ENCODE measurements at places on chromosomes 12 and 14.
A peak's percentile ranks its signal among the peaks of the same experiment; 100 is the strongest.

DNA sequence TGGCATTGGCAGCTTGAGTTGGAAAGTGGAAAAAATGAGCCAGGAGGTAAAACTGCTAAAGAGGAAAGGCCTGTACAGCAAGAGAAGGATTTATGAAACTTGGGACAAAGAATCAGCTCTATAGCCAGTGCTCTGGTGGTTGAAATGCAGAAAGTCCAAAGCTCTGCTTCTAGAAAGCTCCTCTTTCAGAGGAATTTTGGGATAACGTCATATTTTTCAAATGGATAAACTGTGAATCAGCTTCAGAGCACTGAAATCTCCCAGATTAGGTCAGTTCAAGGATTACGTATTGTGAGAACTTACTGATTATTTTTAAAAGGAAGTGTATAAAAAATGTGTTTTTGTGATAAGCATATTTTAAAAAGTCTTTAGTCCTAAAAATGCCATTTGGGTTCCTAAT lies 203.1 kb upstream of the CNOT2 start:
- DNase-seq: no peak

DNA sequence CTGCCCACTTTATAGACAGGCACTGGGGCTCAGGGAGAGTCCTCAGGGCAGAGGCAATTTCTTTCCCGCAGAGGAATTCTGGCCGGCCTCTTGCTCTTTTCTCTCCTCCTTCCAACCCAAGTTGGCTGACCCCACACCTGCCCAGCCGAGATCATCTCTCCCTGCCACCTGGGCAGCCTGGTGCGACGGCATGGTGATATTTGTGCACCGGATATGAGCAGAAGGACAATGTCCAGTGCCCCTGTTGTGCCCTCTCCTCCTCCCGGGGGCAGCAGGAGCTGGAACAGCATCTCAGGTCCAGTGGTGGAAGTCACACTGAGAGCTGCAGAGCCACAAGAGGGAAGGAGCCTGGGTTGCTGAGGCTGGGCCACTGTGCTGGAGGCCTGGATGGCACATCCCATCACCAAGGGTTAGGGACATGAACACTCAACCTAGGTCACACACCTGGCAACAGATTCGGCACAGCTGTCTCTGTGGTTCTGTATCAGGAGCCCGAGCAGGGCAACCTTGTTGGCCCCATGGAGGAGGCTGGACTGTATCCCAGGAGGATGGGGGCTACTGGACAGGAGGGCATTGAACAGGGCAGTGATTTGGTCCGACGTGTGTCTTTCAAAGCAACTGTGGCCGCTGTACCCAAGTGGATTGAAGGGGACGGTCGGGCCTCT lies 57.7 kb upstream of the DIO3 start:
- no peak for DNase-seq

DNA sequence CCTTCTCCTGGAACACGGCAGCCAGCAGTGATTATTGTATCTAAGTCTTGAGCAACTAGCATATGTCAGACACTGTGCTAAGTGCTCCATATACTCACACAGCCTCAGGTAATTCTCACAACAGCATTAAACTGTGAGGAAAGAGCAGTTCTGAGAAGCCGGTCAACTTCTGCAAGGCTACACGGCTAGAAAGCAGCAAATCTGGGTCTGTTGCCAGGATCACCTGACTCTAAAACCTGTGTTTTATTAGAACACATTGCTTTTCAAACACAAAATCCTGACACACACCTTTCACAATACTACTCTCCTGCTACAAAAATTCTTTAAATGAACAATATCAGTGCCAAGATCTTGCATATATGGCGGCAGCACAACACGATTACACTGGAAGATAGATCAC lies 49.8 kb upstream of the CRACR2A start:
- no peak for DNase-seq

DNA sequence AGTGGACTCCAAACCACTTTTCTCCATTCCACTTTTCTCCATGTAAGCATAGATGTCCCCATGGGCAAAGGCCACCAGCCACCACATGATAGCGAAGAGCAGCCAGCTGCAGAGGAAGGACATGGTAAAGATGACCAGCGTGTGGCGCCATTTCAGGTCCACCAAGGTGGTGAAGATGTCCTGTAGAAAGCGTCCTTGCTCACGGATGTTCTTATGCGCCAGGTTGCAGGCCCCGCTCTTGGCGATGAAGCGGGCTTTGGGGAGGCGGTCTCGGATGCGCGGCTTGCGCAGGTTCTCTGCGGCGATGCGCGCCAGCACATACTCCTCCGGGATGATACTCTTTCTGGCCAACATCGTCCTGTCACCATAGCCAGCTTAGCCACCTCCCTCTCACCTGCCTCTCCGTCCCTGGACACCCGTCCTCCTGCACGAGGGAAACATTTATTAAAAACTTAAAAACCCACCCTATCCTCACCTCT lies 1.2 kb downstream of the KCNJ8 start:
- DNase-seq: peak; percentile 87

DNA sequence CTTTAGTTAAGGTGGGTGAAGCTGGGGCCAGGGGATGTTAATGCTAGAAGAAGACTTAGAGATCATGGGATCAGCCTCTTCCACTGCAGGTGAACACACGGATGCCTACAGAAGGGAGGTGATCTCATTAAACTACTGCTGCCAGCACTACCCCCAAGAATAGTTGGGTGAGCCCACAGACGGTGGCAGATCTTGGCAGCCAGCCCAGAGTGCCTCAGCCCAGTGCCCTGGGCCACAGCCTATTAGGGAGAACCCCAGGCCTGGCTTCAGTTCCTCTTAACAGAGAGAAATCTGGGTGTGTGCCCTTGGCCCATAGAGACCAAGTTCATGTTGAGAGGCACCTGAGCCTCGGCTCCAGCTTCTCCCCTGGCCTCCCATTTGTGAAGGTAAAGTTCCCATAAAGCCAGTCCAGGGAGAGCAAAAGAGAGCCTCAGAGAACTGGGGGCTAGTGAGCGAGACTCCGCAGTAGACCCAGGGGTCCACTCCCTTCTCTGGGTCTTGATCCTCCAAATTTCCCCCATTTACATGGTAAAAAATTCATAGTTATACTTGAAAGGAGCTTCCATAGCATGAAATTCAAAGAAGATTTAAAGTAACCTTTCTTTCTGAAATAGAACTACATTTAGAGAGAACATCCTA lies 125.0 kb upstream of the CCND2 start:
- no peak for DNase-seq

GRCh38 chr12:124774462-124775167 lies 89.0 kb downstream of the SCARB1 start:
- DNase-seq: peak; percentile 40

GRCh38 chr12:57244312-57244696 lies 6.7 kb downstream of the STAC3 start:
- no peak for DNase-seq

- DNase-seq: no peak
Measured at GRCh38 chr14:105431256-105431655, 11.6 kb downstream of the MTA1 start.

DNA sequence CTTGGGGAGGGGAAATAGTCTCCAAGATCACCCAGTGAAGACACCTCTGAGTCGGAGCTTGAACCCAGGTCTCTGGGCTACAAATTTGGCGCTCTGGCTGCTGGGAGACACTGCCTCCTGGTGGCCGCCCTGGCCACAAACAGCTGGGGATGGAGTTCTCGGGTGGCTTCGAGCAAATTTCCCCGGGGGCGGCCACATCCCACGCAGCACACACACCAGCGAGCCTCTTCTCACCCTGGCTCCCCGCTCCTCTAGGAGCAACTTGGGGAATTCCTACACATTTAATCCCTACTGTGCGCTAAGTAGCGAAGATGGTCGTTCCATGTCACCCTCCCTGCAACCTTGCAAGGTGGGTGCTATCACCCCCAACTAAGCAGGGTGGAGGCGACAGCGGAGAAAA lies 66.2 kb upstream of the BEGAIN start:
- DNase-seq: no peak

DNA sequence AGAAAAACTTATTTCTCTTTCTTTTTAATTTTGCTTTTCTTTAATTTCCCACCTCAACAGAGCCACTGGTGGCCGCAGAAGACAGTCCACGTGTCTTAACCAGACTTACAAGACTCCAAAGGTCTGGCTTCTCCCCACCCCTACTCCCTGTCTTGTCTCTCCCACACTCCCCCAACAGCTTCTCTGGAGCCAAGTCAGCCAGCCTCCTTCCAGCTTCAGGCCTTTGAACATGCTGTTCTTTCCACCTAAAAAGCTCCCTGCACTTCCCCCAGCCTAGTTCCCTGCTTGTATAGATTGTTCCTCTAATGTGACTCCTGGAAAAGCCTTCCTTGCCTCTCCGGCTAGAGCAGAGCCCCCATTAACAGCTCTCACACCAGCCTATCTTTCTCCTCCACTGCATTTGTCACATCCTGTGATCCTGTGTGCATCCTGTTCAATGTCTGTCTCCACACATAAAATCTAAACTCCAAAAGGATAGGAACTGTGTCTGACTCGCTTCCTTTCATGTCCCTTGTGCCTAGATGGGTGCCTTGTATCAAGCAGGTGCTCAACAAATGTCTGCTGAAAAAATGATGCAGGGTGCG lies 7.8 kb upstream of the DYNLL1 start:
- no peak for DNase-seq

- no peak for DNase-seq
Measured at GRCh38 chr12:126547905-126548304, 1482.7 kb downstream of the AACS start.

GRCh38 chr14:100201701-100202100 lies 37.2 kb upstream of the YY1 start:
- DNase-seq: no peak

DNA sequence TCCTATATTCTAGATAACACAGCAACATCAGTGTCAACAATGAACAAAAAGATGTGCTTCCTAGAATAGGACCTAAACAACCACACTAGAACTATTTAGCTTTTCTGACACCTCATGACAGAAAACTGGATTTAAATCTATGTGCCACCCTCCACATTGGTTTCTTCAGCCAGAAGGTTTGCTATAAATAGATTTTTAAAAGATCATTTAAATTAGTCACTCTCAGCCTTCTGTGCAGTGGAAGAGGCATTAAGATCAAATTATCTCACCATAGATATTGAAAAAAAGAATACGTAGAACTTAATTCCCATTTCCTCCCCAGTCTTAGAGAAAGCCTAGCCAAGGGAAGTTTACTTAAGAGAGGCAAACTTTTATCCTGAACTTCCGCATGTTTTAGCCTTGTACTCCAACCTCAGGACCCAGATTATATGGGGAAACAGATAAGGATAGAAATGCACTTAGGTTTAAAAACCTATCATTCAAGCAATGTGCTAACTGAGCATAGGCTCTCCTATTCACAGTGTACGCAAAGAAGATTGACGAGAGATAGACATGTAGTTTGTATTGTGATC lies 59.6 kb downstream of the NELL2 start:
- no peak for DNase-seq

GRCh38 chr12:49809906-49810389 lies 18.3 kb downstream of the NCKAP5L start:
- DNase-seq: no peak

DNA sequence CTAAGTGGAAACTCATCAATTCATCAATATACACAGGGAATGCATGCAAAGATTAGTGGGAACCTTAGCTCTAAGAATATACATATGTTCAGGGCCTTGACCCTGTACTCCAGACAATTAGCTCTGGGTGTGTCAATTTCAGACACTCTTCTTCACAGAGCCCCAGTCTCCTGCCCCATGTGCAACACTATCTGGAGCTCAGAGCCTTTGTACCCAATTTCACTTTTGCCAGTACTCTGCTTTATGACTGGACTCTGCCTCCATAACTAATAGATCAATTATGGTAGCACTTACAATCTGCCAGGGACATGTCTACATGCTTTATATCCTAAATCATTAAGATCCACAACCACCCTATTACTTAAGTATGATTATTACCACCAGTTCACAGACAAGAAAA lies 152.5 kb upstream of the PLEKHG7 start:
- no peak for DNase-seq

- peak; percentile 91 for DNase-seq
Measured at GRCh38 chr12:52879394-52880351, 25.2 kb downstream of the KRT8 start.

GRCh38 chr12:77919450-77919849 lies 88.8 kb downstream of the NAV3 start:
- no peak for DNase-seq

DNA sequence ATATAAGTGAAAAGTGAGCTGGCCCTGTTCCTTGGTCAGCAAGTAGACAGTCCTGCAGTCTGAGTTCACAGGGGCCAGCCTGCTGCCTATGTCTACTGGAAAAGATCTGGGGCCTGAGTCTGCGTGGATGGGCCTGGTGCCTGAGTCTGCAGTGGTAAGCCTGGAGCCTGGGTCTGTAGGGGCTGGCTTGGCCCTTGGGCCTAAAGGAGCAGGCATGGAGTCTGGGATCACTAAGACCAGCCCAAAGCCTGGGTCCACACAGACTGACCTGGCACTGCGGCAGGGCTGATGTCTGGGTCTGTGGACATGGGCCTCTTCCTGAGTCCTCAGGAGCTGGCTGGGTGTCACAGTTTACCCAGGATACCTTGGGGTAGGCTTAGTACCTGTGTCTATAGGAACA lies 95.4 kb downstream of the KLHL28 start:
- no peak for DNase-seq

- DNase-seq: no peak
Measured at GRCh38 chr12:40827683-40828592, 135.7 kb downstream of the CNTN1 start.

DNA sequence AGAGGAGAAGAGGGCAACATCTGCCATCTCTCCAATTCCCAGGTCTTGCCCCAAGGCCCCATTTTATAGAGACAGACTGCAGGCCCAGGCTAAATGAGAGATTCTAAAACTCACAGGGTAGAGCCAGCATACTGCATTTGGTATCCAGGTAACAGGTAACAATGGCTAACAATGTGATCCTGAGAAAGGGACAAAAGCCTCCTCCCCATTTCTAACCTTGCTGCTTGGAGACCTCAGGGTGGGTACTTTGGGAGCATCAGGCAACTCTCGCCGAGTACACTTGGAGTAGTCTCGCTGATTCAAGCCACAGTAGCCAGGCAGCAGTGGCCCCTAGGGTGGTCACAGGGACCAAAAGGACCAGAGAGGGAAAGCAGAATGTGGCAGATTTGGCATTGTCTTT lies 162.6 kb upstream of the PLEKHA5 start:
- DNase-seq: no peak

DNA sequence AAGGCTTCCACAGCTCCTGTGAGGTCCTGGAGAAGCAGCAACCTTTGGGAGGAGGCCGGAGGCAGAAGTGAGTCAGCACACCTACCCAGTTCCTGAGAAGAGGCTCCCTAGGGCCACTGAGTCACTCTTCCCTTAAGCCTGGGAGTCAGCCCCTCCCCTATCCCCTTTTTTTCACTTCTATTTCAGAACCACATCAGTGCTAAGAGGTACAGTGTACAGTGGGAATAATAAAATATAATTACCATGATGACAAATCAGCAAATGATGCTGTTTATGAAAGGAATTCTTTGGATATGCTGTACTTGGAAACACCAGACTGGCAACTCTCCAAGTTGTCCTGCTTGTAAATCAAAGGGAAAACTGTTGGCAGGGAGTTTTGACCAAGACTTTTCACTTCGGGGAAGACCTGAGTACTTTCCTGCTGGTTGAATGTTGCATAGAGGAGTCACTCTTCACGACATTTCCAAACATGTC lies 7.8 kb upstream of the TBPL2 start:
- DNase-seq: peak; percentile 43
